ENCODE measurements at places on chromosomes 3 and 15.

DNA sequence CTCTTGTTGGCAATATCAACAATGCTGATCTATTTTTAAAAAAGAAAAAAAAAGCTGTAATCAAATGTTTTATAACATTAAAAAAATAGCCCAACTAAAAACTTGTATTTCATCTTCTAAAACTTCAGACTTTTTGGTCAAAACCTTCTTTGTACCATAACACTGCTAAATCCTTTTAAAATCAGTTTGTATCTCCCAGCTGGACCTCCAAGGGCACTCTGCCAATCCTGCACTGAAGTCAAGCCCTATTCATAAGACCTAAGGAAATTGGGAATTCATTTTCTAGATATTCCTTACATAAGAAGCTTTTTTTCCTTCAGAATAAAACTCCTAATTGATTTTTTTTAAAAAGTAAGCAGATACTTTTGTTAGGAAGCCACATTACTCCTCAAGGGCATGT, 38.2 kb upstream of the HCLS1 start:
- DNase-seq, result no peak

GRCh38 chr15:29312387-29312786, 42.8 kb upstream of the NSMCE3 start:
- no peak for DNase-seq

DNA sequence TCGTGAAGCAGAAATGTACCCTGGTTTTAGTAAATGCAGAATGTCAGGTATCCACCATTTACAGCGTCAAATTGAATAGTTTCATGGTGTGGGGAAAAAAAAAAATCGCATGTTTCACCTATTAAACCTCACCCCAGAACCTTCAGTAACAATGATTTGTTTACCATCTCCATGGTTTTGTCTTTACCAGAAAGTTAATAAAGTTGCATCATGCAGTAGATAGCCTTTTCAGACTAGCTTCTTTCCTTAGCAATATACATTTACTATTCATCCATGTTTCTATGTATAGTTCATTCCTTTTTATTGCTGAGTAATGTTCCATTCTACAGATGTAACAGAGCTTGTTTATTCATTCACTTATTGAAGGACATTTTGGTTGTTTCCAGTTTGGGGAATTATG, 1066.1 kb downstream of the FHIT start:
- no peak for DNase-seq

DNA sequence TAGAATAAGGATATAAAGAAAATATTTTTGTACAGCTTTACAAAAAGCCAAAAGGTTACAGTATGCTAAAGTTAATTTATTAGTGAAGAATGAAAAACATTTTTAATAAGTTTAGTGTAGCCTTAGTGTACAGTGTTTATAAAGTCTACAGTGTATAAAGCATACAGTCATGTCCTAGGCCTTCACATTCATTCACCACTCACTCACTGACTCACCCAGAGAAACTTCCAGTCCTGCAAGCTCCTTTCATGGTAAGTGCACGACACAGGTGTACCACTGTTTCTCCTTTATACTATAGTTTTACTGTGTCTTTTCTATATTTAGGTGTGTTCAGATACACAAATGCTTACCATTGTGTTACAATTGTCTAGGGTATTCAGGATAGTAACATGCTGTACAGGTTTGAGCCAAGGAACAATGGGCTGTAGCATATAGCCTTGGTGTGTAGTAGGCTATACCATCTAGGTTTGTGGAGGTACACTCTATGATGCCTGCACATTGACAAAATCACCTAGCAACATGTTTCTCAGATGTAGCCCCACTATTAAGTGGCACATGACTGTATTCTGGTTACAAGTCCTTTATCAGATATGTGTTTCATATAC, 197.1 kb upstream of the KBTBD8 start:
- no peak for DNase-seq

GRCh38 chr3:136642711-136643110, 109.5 kb downstream of the STAG1 start:
- DNase-seq, result no peak

DNA sequence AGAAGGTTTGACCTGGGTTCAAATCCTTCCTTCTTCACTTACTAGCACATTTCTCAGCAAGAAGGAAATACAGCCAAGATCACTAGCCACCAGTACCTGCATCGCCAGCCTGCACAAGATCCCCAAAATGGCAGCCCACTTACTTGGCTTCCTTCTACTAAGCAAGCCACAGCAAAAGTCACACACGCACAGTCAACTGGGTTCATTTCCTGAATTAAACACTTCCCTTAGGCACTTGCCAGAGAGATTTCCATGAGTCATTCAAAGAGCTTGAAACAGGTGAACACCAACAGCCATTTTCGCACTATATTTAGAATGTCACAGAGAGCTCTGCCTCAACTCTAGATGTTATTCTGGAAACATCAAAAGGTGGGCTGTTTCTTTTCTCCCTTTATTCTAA, 42.6 kb downstream of the MGLL start:
- no peak for DNase-seq

- DNase-seq, result no peak
Measured at GRCh38 chr15:56530157-56530556, 65.2 kb upstream of the MNS1 start.

DNA sequence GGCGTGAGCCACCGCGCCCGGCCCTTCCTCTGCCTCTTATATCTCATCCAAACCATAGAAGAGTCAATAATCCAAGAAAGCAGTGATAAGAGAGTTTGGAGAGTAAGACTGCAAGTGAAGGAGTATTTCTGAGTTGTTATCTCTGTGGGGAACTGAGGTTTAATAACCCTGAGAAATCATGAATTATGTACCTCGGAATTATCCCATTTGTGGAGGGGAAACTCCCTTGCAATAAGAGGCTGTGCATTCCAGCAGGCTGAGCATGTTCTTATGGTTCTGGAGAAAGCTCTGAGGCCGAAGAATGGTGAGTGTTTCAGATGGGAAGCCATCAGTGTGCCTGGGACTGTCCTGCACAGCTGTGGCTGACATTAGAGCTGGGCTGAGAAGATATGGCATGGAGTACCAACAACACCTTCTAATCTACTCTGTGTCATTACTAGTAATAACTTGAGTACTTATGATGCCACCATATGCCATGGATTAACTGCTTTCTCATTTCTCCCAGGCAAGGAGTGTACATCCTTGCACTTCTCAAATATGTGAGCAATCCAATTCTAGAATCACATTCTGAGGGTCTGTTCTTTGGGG, 31.4 kb upstream of the NOX5 start:
- DNase-seq, result no peak

GRCh38 chr3:128775906-128776542, 50.0 kb downstream of the RAB7A start:
- DNase-seq, result no peak

DNA sequence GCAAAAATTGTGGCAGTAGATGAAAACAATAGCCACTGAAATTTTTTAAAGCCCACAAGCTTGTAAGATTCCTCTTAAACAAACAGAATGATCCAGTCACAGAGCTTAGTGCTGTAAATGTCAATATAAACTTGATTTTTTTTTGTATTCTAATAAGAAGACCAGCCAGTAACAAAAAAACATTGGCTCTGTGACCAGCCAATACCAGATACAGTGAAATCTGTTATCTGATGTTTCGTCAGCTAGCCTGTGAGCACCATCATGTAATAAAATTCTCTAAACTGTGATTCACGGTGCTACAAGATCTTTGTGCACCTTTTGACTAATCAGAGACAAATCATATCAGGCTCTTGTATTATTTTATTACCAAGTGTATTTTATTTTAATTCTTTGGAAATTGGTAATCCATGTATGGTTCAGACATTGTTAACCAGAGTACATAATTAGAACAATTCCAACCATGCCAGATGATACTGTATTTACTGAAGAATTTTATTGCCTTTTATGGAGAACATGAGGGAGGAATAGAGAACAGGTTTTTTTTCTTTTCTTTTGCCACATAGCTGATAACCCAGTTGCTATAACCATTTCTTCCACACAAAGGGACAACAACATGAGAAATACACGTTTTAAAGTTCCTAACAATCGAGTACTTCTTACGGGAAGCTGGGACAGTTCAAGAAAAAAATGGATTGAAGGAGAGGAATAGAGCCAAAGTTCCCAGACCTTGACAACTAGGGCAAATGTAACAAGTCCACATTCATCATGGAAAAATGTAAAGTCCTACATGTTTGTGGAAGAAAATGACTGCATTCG, 71.9 kb downstream of the FILIP1L start:
- DNase-seq, result no peak
